ENCODE measurements at places on chromosomes 6 and 20.

DNA sequence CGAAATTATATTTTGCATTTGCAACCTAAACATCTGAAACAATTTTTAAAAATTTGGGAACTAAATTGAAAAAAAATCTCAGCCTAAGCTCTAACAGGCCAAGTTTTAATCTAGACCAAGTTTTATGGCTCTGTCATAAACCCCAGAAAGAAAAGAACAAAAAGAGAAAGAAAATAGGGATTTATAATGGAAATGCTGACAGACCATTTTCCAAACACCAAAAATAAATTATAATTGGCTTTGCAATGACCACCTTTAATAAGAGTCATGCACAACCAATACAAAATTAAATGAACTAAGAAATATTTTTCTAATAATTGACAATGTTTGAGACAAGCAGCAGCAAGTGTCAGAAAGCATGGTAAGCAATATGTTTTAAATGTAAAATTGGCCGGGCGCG, 72.6 kb downstream of the WDR27 start:
- no peak for DNase-seq

DNA sequence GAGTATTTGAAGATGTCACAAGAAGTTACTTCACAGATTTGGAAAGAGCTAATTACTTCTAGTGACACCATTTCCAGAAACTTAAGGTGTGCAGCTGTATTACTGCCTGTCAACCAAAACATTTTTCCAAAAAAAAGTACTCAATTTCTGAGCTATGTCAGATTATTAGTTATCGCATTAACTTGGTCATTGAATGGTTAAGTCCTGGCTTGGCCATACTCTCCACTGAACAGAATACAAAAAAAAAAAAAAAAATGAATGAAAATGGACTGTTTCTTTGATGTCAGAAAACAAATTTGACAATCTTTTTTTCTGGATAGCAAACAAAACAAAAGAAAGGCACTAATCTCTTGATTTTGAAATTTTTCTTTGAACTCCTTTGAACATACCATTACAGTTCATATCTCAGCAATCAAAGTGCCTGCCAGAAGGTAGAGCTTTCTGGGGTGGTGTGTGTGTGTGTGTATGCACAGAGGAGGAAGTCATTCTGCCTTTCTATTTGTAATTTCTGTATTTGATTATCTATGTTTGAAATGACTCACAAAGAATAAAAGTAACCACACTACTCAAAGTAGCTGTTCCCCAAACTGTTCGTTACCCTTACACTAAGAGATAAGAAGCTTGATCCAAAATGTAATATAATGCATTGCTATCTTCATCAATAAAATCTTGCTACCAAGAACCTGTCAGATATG, 210.8 kb upstream of the FUT9 start:
- DNase-seq, result no peak

- no peak for DNase-seq
Measured at GRCh38 chr6:114040871-114041270, 69.9 kb upstream of the HDAC2 start.

GRCh38 chr6:146191612-146192011, 162.8 kb downstream of the GRM1 start:
- DNase-seq, result no peak

DNA sequence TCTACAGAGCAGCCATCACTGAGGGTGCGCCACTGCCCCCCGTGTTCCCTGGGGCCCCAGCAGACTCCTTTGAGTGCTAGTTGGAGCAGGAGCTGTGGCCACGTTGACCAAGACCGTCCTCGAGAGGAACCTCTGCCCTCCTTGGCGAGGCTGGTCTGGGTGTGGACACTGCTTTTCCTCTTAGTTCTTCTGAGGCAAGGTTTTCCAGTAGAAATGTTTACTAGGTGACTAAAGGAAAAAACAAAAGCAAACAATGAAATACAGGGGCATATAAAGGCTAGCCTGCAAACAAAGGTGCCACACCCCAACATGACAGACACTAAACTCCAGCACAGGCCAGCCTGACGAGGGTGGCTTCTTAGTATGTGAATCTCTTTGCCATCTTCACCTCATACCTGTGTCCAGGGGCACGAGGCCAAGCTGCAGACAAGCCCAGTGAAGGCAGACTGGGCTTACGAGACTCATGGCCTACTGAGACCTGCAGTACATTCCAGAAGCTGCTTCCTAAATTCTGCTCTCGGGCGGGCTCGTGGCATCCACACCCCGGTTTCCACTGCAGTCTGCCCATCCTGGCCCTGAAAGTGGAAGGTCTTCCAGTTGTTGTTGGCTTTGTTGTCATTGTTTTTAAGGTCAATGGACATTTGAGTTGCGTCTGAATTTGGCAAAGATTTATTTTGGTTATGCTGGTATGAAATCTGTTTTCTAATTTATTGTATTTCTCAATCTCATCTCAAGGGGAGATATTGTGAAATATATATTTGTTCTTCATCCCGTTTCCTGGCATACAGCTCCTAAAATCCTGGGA, 39.2 kb downstream of the FAM50B start:
- no peak for DNase-seq

DNA sequence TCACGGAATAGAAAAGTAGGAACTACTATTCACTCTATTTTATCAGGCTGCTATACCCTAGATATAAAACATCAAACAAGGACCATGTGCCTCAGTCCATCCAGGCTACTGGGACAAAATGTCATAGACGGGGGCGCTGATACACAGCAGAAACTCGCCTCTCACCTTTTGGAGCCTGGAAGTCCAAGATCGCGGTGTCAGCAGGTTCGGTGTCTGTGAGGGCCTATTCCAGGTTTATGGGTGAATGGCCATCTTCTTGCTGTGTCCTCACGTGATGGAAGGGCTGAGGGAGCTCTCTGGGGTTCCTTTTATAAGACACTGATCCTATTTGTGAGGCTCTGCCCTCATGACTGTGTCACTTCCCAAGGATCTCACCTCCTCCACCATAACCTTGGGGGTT, 89.5 kb downstream of the DLL1 start:
- no peak for DNase-seq
